ENCODE measurements at places on chromosomes 1 and 21.

DNA sequence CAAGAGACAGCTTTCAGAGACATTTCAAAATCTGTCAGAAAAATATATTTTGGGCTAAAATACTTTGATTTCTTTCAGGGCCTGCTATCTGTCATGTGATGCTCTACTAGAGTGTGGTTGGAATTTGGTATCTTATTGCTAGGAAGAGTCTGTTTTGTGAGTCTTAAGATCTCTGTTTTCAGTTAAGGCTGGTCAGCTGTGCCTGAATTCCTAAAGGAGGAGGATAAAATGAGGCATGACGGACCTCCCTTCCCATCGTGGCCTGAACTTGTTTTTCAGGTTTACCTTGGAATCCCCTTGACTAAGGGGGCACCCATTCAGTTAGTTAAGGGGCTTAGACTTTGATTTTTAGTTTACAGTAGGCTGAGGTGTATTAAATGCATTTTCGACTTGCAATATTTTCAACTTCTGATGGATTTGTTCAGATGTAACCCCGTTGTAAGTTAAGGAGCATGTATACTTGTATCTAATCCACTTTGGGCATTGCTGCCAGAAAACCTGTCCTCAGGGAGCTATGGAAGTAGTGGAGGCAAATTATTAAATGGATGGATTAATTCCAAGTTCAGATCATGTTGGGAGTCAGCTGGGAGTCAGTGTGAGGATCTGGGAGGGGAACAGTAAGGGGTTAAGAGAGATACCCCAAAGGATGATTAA lies 18.3 kb downstream of the CAPN2 start:
- H3K36me3 ChIP-seq, result peaks cover 11% of the 10 kb centered on the region
- H3K27ac ChIP-seq, result peak overlapping the region; percentile 85
- H3K4me1 ChIP-seq, result peaks cover 93% of the 10 kb centered on the region
- H3K27me3 ChIP-seq, result no peaks in the 10 kb centered on the region
- no peak overlapping the region for H3K4me3 ChIP-seq
- DNase-seq, result no peak

DNA sequence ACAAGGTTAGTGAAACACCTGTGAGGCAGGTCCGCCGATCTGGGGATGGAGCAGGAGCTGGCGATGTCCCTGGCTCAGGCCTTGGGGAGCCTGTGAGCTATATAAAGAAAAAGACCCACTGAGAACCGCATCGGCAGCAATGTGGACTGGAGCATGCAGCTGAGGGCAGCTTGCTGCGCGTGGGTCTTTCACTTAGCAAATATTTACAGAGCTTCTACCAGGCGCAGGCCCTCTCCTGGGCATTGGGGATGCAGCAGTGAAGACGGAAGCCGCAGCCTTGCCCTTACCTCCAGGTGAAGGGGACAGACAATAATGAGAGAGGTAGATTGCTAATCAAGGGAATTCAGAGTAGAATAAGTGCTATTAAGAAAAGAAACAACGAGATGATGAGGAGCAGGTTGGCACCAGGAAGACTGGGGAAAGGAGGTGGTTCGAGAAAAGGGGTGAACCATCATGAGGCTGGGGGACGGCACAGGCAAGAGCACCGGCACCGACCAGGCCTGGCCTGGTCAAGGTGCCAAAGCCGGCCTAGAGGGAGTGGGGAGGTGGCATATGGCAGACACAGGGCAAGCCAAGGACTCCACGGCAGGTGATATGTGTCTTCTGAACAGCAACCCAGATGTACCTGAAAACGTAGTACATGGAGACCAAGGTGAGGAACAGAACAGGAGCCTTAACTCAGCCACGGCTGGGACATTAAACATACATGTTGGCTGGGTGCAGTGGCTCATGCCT lies 60.7 kb upstream of the PAX7 start:
- peaks cover 68% of the 10 kb centered on the region for H3K27me3 ChIP-seq
- DNase-seq, result no peak
- H3K27ac ChIP-seq, result no peak overlapping the region
- no peaks in the 10 kb centered on the region for H3K36me3 ChIP-seq
- H3K4me3 ChIP-seq, result no peak overlapping the region

GRCh38 chr1:200917291-200917817 lies 22.7 kb downstream of the INAVA start:
- peaks cover 11% of the 10 kb centered on the region for H3K27me3 ChIP-seq
- H3K4me3 ChIP-seq, result no peak overlapping the region
- H3K36me3 ChIP-seq, result no peaks in the 10 kb centered on the region
- H3K4me1 ChIP-seq, result peaks cover 6% of the 10 kb centered on the region

DNA sequence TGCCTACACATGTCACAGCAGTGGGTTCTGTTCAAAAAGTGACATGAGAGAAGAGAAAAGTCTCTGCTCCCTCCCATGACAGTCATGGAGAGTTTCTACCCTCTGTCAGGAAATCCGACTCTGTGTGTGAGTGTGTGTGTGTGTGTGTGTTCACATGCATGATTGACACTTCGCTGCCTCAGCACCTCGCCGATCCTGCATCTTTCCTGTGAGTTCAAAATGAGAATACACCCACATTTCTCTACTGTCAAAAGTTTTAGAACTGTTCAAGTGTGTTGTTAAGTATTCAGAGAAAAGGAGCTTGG lies 46.2 kb upstream of the COX20 start:
- no peak for DNase-seq
- no peaks in the 10 kb centered on the region for H3K4me1 ChIP-seq
- no peak overlapping the region for H3K27ac ChIP-seq
- H3K27me3 ChIP-seq, result peaks cover 22% of the 10 kb centered on the region
- no peak overlapping the region for H3K4me3 ChIP-seq
- no peaks in the 10 kb centered on the region for H3K36me3 ChIP-seq

- no peaks in the 10 kb centered on the region for H3K36me3 ChIP-seq
- no peak overlapping the region for H3K4me3 ChIP-seq
- DNase-seq, result no peak
- H3K4me1 ChIP-seq, result no peaks in the 10 kb centered on the region
Measured at GRCh38 chr21:42073145-42074099, 2.3 kb downstream of the UMODL1 start.

DNA sequence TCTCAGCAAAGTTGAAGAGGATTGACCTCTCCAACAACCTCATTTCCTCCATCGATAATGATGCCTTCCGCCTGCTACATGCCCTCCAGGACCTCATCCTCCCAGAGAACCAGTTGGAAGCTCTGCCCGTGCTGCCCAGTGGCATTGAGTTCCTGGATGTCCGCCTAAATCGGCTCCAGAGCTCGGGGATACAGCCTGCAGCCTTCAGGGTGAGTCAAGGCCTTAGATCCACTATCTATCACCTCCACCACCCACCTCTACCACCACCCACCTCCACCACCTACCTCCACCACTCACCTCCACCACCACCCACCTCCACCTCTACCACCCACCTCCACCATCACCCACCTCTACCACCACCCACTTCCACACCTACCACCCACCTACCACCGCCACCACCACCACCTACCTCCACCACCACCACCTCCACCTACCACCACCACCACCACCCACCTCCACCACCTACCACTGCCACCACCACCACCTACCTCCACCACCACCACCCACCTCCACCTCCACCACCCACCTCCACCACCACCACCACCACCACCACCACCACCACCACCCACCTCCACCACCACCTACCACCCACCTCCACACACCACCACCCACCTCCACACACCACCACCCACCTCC lies 5.8 kb downstream of the OPTC start:
- no peaks in the 10 kb centered on the region for H3K36me3 ChIP-seq
- peaks cover 3% of the 10 kb centered on the region for H3K4me1 ChIP-seq

- no peak overlapping the region for H3K4me3 ChIP-seq
- peaks cover 18% of the 10 kb centered on the region for H3K4me1 ChIP-seq
- DNase-seq, result no peak
- no peaks in the 10 kb centered on the region for H3K27me3 ChIP-seq
- no peak overlapping the region for H3K27ac ChIP-seq
Measured at GRCh38 chr1:41620365-41621169, 136.1 kb upstream of the EDN2 start.

DNA sequence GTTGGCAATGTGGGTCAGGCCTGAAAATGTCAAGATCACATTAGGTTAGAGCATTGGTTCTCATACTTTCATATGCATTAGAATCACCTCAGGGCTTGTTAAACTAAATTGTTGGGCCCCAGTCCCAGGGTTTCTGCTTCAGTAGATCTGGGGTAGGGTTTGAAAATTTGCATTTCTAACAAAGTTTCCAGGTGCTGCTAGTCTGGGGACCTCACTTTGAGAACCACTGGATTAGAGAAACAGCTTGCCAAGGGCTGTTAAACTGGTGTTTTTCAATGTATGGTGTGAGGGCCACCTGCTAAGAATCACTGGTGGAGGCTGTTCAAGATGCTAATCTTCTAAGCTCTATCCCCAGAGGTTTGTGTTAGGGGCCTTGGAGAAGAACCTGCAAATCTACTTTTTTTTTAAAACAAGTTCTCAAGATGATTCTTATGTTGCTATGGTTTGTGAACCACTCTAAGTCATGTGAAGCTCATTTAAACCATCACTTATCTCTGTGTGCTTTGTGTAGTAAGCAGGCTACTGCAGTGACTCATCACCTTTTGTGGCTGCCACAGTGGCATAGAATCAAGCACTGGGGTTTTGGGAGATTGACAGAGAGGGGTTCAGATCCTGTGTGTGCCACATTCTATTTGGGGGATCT lies 152.2 kb downstream of the S1PR1 start:
- H3K4me3 ChIP-seq, result no peak overlapping the region
- H3K27ac ChIP-seq, result no peak overlapping the region

GRCh38 chr1:110675060-110675791 lies 486 bp upstream of the KCNA3 start:
- H3K27ac ChIP-seq, result peak overlapping the region; percentile 23
- H3K4me1 ChIP-seq, result peaks cover 18% of the 10 kb centered on the region
- no peaks in the 10 kb centered on the region for H3K36me3 ChIP-seq

DNA sequence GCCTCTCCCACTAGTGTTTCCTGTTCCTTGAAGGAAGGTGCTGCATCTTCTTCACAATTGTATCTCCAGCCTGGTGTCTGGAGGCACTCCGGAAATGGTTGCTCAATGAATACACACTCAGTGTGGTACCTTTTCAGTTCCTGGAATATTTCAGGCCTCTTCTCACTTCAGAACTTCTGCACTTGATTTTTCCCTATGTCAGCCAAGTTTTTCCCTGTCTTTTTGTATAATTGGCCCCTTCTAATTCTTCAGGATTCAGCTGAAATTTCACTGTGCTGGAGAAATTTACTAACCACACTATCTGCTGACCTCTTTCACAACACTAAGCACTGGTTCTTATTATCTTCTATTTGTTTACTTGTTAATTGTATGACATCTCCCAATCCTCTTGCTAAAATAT lies 61.2 kb upstream of the MAP10 start:
- no peaks in the 10 kb centered on the region for H3K36me3 ChIP-seq
- DNase-seq, result no peak
- no peaks in the 10 kb centered on the region for H3K4me1 ChIP-seq

DNA sequence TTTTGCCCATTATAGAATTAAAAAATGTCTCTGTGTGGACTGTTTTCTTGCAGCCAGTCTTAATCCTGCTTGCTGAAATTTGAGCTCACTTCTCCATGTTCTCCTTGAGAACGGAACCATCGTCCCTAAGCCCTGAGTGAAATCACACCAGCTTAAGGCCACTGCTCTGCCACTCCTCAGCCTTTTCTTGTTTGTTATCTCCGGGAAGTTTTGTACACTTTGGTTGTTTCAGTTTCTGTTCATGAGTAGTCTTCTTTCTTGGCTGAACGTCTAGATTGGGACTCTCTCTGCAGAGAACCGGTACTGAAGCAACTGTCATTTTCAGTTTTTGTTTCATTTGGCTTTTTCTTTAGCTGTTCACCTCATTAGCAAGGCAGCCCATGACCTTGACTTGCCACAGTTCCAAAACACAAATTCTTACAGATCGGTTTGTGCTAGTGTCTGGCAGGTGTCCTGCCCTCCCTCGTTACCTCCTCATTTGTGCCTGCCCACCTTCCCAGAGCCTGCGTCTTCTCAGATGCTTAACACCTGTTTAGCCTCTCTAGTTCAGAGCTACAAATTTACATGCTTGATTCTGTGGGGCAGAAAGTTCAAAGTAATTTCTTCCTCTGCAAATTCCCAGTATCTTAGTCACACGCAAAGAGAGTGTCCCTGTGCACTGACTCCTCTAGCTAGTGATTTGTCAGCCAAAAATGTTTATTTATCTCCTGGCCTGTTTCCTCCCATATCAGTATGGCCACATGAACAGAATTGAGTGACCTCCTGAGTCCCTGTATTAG lies 12.4 kb downstream of the PSEN2 start:
- peak overlapping the region; percentile 44 for H3K4me3 ChIP-seq
- H3K4me1 ChIP-seq, result peaks cover 54% of the 10 kb centered on the region
- no peaks in the 10 kb centered on the region for H3K27me3 ChIP-seq
- no peak for DNase-seq
- peaks cover 27% of the 10 kb centered on the region for H3K36me3 ChIP-seq
- H3K27ac ChIP-seq, result peak overlapping the region; percentile 75

- no peaks in the 10 kb centered on the region for H3K27me3 ChIP-seq
- no peak for DNase-seq
- H3K4me3 ChIP-seq, result peak overlapping the region; percentile 86
Measured at GRCh38 chr21:15730484-15731242, 881 bp downstream of the USP25 start.

DNA sequence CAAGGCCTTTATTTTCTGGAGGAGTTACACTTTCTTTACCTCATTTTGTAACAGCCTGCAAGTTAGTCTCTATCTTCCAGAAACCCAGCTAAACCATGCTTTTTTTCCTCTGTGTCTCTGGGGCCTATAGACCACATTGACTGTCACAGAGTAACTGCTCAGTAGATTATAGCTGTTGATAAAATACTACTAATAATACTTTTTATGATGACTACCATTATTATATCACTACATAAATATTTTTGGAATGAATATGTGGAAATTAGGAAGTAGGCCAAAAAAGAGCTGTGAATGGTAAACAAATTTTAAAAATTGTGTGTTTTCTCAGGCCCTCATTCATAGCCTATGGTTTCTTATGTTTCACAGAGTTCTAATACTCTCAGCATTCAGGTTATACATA lies 233.1 kb upstream of the USP24 start:
- no peak overlapping the region for H3K27ac ChIP-seq
- no peak overlapping the region for H3K4me3 ChIP-seq
- no peaks in the 10 kb centered on the region for H3K36me3 ChIP-seq
- no peak for DNase-seq
- no peaks in the 10 kb centered on the region for H3K4me1 ChIP-seq
- no peaks in the 10 kb centered on the region for H3K27me3 ChIP-seq

GRCh38 chr1:212702672-212703071 lies 3.0 kb upstream of the BATF3 start:
- H3K27me3 ChIP-seq, result peaks cover 18% of the 10 kb centered on the region
- H3K4me3 ChIP-seq, result no peak overlapping the region
- no peak for DNase-seq
- no peaks in the 10 kb centered on the region for H3K36me3 ChIP-seq
- peaks cover 33% of the 10 kb centered on the region for H3K4me1 ChIP-seq

GRCh38 chr1:46603858-46604549 lies at the start of gene MKNK1:
TSS of gene MKNK1 (minus strand) at chr1:46604268. CDS start at chr1:46583327, 20,941 bp downstream.
- peak within 1 kb of the TSS; percentile 89 for H3K27ac ChIP-seq
- H3K36me3 ChIP-seq, result peaks cover 11% of the 10 kb centered on the region
- H3K4me1 ChIP-seq, result peaks cover 83% of the 10 kb centered on the region
- H3K4me3 ChIP-seq, result peak within 1 kb of the TSS; percentile 87

GRCh38 chr21:21137986-21138385 lies 139.8 kb downstream of the NCAM2 start:
- no peaks in the 10 kb centered on the region for H3K36me3 ChIP-seq
- no peak overlapping the region for H3K4me3 ChIP-seq
- no peak overlapping the region for H3K27ac ChIP-seq

Data from left ventricle myocardium inferior (tissue), 1 donor.